ENCODE measurements at places on chromosomes 1 and 21.

DNA sequence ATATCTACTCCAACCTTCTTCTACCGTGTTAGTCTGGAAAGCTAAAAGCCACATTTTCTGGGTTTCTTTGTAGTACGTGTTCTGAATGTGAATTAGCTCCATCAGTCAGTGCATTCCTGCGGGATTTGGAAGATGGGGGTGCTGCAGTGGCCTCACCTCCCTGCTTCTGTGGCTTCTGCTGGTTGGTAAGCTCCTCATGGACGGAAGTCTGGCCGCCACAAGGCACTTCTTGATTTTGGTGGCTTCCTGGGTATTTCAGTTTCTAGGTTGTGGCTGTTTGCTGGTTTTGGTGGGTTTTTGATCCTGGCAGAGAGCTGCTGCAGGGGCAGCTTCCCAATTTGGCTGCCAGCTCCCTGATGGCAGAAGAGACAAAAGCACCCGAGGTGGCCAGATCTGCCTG, 20.9 kb upstream of the TACSTD2 start:
- DNase-seq: no peak

DNA sequence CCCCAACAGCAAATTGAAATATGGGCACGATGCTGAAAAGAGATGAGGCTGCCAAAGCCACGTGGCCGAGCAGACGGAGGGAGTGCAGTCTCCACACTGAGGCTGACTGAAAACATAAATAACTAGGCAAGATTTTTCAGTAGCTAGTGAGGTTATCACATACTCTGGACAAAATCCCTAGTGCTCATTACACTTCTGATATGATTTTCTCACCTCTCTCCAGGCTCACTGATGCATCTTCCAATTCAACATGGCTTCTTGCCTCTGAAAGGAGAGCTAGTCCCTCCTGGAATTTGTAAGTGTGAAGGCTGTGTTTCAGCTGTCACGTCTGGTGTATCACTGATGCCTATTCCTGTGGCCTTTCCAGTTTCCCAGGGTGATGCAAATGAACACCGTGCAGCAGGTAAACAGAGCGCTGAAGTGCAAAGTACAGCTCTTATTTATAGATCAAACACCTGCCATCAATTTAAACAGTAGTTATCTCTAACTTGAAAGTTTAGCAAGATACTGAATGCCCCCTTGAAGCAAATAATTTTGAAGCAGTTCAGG, 656.1 kb downstream of the KIF26B start:
- peak; percentile 79 for DNase-seq

DNA sequence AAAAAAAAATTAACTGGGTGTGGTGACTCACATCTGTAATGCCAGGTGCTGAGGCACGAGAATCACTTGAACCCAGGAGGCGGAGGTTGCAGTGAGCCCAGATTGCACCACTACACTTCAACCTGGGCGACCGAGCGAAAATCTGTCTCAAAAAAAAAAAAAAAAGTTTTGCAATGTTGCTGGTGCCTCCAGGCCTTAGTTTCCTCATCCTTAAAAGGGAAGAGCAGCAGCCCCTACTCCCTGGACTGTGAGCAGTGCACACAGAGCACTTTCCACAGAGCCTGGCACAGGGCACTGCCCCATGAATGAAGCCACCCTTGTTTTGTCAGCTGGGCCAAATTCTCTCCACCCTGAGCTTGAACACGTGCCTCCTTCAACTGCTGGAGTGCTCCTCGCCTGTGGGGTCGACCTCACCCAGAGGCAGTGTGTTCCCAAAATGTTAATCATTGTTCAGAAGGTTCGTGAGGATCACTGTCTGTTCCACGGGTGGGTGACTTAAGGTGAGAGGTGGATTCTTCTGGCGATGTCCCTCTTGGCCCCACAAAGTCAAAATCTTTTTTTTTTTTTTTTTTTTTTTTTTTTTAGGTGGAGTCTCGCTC, 152.1 kb upstream of the TMEM51 start:
- DNase-seq: no peak

- no peak for DNase-seq
Observed at GRCh38 chr1:185693654-185694053, 40.5 kb upstream of the HMCN1 start.

DNA sequence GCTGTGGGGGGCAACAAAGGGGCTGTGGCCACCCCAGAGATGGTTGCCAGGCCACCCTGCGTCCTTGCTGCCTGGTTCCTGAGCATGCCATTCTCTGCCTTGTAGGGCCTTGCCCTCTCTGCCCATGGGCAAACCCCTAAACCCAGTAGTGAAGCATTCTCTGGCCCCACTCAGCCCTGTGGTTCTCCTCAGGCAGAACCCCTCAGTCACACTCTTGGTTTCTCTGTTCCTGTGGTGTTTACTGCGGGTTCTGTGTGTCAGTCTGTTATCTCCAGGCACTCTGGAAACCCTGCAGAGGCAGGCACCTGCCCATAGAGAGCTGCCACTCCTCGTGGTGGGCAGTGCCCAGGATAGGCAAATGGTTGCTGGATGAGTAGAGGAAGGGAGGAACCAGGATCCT, 41.1 kb upstream of the IL19 start:
- no peak for DNase-seq

GRCh38 chr1:56834137-56834900, 15.1 kb upstream of the FYB2 start:
- no peak for DNase-seq

DNA sequence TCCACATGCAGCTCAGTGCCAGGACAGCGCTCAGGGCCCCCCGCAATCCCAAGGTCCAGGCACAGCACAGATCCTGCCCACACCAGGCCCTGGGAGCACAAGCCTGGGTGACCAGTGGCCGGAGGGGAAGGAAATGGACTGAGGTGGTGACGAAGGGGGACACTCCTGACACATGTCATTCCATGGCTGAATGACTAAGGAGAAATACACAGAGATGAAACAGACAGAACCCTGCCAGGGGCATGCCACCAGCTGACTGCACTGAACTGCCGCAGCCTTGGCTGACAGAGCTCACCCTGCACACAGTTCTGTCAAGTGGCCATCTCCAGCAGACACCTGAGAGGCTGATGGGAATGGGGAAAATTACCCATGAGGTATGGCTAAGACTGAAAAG, 56.1 kb downstream of the HSF2BP start:
- peak; percentile 27 for DNase-seq

DNA sequence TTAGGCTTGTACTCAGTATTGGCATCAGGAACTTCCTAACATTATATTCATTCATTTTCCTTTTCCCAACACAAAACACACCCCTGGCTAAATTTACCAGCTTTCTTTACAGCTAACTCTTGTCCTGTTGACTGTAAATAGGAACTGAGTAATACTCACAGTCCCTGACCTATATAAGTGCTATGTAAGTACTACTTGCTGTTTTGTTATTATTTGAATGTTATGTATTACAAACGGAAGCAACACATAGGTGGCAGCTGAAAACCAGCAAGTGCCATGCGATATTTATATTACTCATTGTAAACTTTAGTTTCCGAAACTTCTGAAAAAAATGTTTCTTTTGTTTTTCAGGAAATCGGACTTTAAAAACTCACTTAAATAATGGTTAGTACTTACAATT, 21.5 kb downstream of the PTGER3 start:
- no peak for DNase-seq

DNA sequence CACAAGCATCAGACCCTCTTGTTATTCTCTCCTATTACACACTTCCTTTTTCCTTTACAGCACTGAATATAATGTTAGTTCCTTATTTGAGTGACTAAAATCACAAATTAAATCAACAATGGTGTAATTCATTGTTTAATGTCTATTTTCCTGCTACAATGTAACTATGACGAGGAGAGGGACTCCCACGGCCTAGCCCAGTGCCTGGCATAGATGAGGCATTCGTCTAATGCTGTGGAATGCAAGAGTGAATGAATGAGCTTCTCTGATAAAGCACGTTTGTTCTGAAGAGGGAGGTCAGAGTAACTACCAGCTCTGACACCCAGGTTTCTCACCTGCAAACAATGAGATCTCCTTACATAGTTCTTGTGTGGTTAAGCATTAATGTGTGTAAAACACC, 479.4 kb downstream of the OMA1 start:
- DNase-seq: no peak

- DNase-seq: no peak
Observed at GRCh38 chr21:42784276-42784675, 95.1 kb downstream of the WDR4 start.

GRCh38 chr1:170491291-170491690, 40.7 kb upstream of the GORAB start:
- no peak for DNase-seq

DNA sequence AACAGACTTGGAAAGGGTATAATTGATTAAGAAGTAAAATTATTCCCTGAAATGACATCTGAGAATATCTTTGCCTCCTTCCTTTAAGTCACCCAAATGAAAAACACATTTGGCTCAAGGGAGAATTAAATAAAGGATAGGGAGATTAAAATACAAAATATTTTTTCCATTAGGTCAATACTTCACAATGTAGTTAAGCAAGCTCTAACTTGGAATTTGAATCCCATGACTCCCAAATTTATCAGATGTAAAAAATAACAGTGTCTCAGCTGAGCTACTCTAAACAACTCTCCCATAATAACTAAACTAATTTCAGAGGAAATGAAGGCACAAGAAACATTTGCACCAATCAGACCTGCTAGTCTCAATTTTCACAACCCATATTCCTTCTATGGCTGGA, 6.5 kb upstream of the NMNAT2 start:
- DNase-seq: no peak

- DNase-seq: no peak
Observed at GRCh38 chr1:54297596-54298283, 97.8 kb downstream of the MRPL37 start.

- DNase-seq: no peak
Observed at GRCh38 chr1:37561133-37562132, 4.7 kb downstream of the DNALI1 start.

- DNase-seq: no peak
Observed at GRCh38 chr1:2601721-2602303, 15.2 kb downstream of the PRXL2B start.

- DNase-seq: peak; percentile 49
Observed at GRCh38 chr1:218347723-218348627, 2.8 kb downstream of the TGFB2 start.

DNA sequence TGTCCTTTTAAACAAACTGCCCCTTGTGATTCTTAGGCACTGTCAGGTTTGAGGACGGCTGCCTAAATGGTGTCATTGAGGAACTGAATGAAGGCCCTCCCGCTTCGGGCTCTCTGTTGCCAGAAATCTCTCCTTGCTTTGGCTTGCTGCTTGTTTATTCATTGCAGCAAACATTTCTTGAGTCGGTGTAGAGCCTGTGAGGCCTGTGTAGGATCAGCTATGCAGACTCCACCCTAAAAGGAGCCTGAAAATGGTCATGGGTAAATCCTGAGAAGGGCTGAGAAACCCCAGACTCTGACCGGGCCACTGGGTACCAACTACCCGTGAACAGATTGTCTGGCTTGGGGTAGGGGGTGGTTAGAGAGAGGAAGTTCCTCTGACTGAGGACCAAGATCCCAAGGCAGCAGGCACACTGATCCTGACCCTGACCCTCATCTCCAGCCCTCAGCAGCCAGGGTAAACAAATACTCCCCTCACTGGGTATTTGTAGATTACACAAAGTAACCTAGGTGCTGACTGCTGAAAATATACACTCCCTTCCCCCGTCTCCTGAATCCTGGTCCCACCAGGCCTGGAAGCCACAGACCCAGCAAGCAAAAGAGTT, 3.1 kb downstream of the IL6R start:
- DNase-seq: no peak

DNA sequence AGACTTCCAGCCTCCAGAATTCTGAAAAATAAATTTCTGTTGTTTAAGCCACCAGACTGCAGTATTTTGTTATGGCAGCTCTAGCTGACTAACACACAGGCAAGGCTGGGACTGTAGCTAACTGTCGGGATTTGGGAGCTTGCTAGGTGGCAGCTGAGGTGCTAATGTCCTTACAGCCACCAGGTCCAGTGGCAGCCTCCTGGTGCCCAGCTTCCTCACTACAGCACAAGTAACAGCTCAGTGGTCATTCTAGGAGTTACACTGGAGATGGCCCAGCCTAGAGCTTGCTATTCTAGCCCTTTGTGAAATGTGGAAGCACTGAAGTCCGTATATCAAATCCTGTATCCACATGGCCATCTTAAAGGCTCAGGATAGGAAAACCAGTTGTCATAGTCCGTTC, 4.3 kb upstream of the C1orf115 start:
- DNase-seq: no peak

DNA sequence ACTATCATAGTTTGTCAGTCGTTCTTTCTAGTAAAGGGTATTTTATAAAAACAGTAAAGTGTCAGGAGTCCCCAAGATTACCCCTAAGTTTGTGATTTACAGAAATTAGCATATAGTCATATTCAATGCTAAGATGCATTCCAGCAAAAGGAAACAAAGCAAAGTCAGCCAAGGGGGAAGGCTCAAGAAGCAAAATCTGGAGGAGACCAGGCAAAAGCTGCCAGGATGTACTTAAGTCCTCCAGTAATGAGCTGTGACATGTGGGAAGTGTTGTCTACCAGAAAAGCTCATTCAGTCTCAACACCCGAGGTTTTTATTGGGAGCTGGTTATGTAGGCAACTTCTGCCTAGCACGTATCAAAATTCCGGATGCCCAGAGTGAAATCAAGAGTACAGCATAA, 373.4 kb upstream of the TMPRSS15 start:
- DNase-seq: no peak

DNA sequence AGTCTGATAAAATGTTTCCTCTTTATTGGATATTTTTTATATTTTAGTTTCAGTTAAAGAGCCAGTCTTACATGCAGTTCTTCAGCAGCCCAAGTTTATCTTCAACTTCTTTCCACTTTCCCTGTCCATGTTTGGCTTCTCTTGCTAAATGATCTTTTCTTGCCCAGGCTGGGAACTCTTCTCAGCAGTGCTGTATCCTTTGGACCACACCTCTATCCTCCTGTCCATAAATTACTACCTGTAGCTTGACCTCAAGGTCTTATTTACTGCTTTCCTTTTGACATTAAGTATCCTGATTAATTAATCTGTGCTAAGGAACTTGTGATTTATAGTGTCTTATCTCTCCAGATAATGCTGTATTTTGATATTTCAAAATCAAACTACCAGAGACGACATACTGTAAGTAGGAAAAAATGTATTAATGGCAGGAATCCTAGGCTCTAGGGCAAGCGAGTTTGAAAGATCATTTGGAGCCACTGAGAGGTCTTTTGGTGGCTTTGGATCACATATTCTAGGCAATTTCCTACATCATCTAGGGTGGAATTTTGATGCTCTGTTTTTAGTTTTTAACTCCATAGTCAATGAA, 20.5 kb upstream of the PDC start:
- DNase-seq: no peak

DNA sequence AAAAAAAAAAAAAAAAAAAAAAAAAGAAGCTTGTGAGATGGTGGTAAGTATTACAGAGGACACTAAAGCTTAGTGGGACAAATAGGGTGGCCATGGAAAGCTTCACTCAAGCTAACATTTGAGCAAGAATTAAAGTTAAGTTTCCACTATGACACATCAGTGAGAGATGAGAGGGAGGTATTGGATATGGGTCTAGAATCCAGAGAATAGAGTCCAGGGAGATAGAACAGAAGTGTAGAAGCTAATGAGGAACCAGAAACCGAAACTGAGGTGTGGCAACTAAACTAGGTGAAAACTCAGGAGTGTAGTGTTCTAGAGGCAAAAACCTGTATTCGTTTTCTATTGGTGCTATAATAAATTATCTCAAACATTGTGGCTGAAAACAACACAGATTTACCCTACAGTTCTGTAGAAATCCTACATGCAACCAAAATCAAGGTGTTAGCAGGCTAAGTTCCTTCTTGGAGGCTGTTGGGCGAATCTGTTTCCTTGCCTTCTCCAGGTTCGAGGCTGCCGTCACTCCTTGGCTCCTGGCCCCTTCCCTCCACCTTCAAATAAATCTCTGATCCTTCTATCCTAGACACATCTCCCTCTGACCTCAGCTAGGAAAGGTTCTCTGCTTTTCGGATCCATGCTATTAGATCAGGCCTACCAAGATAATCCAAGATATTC, 36.2 kb downstream of the PTP4A2 start:
- no peak for DNase-seq

Data from NCI-H345 (cell line).